ENCODE measurements at places on chromosomes 4 and X. TPM values are rescaled to one million over a fixed set of nuclear protein-coding genes. Genes with fewer than 3 reads are reported as not detected.

DNA sequence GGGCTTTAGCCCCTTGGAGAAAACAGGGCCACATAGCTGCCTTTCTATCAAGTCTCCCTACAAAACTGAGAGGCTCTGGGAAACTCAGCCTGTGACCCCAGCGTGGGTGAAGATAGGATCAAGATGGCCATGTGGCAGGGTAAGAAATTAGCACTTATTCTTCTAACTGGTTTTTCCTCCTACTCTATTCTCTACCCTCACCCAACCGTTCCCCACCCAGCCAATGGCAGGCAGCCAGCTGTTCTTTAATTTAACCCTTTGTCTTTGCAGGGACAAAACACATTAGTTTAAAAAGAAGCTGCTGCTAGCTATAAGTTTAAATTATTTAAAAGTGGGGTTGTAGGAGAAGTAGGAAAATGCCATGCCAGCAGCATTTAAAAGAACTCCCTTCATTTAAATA, 2.8 kb downstream of the CLCN5 start:
- no peak for DNase-seq

AWAT1 gene
- total RNA-seq = 2.7 TPM

- DNase-seq = no peak
These were observed 112.5 kb downstream of the SH3KBP1 start for GRCh38 chrX:19774905-19775304.

GRCh38 chr4:186878203-186878776, 154.6 kb upstream of the FAT1 start:
- DNase-seq = no peak

XAGE1A gene
- total RNA-seq = not detected
